ENCODE measurements at places on chromosomes 13 and 19. TPM values are rescaled to one million over a fixed set of nuclear protein-coding genes. Genes with fewer than 3 reads are reported as not detected.

BICRA gene
- total RNA-seq, result 3.8 TPM

PEX11G gene
- 5.2 TPM for total RNA-seq

ZNF865 gene
- 1.3 TPM for total RNA-seq

MUC16 gene
- total RNA-seq, result not detected

ZNF99 gene
- not detected for total RNA-seq

DNA sequence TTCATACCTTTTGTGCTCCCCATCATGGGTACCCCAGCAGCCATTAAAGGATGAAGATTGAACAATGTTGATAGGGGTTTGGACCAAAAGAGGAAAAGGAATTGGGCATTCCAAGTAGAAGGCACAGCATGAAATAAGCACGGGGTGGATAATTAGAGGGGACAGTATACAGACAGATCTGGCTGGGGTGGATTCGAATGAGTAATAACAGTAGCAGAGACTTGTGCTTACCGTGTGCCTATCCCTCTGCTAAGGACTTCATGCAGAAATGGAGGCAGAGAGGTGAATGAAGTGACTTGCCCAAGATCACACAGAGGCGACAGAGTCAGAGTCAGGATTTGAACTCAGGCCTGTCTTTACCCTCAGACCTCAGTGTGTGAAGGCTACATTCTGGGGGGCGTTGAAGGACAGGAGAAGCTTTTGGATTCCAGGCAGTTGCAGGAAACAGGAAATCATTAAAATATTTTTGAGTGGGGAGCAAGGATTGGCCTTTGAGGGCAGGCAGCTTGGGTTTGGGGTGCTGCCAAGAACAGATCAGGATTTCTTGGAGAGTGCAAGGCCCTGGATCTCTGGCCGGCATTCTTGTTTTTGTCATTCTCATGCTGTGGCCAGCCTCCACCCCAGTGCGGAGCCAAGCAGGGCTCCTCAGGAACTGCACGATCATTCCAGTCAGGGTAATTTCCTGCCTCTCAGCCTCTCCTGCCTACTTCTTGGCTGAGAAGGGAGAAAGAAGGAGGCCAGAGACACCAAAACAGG lies 18.7 kb downstream of the PAF1 start:
- peak; percentile 96 for DNase-seq
- 0 out of 2 replicates have a peak overlapping the region, but pooled peaks have one; percentile 8 for H3K4me3 ChIP-seq
- H3K4me1 ChIP-seq, result peaks cover 21% of the 10 kb centered on the region
- H3K27me3 ChIP-seq, result no peaks in the 10 kb centered on the region
- H3K36me3 ChIP-seq, result peaks cover 24% of the 10 kb centered on the region

GRCh38 chr19:16875584-16876555 lies 12.9 kb upstream of the F2RL3 start:
- no peak overlapping the region for H3K27ac ChIP-seq
- H3K4me1 ChIP-seq, result no peaks in the 10 kb centered on the region
- peaks cover 4% of the 10 kb centered on the region for H3K36me3 ChIP-seq
- no peaks in the 10 kb centered on the region for H3K27me3 ChIP-seq

GRCh38 chr13:89520468-89520867 lies 1827.0 kb upstream of the MIR17HG start:
- H3K36me3 ChIP-seq, result no peaks in the 10 kb centered on the region
- H3K27ac ChIP-seq, result no peak overlapping the region
- H3K4me1 ChIP-seq, result no peaks in the 10 kb centered on the region
- H3K4me3 ChIP-seq, result no peak overlapping the region
- no peaks in the 10 kb centered on the region for H3K27me3 ChIP-seq

DNA sequence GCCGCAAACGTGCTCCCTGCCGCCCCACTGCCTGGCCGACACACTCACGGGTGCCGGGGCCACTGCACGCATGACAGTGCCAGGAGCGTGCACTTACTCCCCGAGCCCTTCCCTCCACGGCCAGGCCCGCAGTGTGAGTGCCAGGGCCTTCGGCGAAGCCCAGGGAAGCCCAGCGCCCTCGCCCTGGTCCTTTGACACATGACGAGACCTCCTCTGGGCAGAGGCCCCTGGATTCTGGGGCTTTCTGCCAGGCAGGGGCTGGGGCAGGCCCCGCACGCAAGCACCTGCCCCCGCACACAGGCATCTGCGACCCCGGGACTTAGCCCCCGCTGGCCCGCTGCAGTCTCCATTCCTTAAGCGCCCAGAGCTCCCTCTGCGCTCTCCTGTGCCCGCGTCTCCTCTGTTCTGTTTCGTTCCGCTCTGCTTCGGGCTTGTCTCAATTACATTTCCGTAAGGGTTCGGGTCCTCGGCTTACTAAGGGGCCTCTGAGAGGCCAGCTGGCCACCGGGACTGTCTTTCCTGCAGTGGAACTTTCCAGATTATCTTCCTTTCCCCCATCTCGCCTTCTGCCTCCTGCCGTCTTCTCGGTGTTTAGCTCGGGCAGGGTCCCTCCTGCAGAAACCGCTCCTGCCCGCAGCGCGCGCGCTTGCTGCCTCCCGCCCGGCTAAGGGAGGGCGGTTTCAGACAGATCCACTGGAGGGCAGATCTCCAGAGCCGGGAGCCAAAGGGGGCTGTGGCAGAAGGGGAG lies 98.8 kb downstream of the ING1 start:
- H3K4me3 ChIP-seq, result peak overlapping the region; percentile 52
- H3K27ac ChIP-seq, result no peak overlapping the region
- H3K36me3 ChIP-seq, result no peaks in the 10 kb centered on the region
- peaks cover 31% of the 10 kb centered on the region for H3K27me3 ChIP-seq

- H3K27ac ChIP-seq, result no peak overlapping the region
- DNase-seq, result peak; percentile 10
- H3K4me1 ChIP-seq, result no peaks in the 10 kb centered on the region
- peaks cover 21% of the 10 kb centered on the region for H3K27me3 ChIP-seq
- no peaks in the 10 kb centered on the region for H3K36me3 ChIP-seq
Observed at GRCh38 chr13:36057041-36057440, 74.1 kb downstream of the DCLK1 start.

GRCh38 chr19:54035215-54036178 lies 28.2 kb downstream of the VSTM1 start:
- H3K36me3 ChIP-seq, result no peaks in the 10 kb centered on the region
- peaks cover 9% of the 10 kb centered on the region for H3K4me1 ChIP-seq
- peak overlapping the region; percentile 50 for H3K27ac ChIP-seq
- H3K4me3 ChIP-seq, result no peak overlapping the region
- no peaks in the 10 kb centered on the region for H3K27me3 ChIP-seq
- DNase-seq, result peak; percentile 94

- H3K27ac ChIP-seq, result no peak overlapping the region
- no peak overlapping the region for H3K4me3 ChIP-seq
- H3K27me3 ChIP-seq, result no peaks in the 10 kb centered on the region
Observed at GRCh38 chr19:54523403-54523802, 20.8 kb downstream of the LAIR2 start.

DNA sequence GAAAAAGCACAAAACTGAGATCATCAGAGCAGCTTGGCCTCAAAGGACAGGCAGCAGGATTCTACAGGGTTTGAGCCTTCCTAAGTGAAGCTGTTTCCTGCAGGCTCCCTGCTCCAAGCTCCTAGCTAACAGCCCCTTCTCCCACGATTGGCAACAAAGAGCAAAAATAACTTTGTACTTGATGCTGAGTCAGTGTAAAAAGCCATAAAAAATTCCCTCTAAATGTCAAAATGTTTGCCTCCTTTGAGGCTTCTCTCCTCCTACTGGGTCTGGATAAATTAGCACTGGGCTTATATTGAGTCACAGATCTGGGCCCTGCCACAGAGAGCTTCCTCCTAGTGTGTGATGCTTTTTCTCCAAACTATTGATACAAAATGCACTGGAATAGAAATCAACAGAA lies 153.3 kb downstream of the TNFRSF19 start:
- H3K27me3 ChIP-seq, result no peaks in the 10 kb centered on the region
- no peaks in the 10 kb centered on the region for H3K36me3 ChIP-seq
- peak overlapping the region; percentile 51 for H3K27ac ChIP-seq
- peak; percentile 75 for DNase-seq

GRCh38 chr13:95128045-95128643 lies 173.1 kb downstream of the ABCC4 start:
- no peak overlapping the region for H3K27ac ChIP-seq
- no peak for DNase-seq
- no peaks in the 10 kb centered on the region for H3K36me3 ChIP-seq
- H3K4me3 ChIP-seq, result no peak overlapping the region
- H3K27me3 ChIP-seq, result no peaks in the 10 kb centered on the region

DNA sequence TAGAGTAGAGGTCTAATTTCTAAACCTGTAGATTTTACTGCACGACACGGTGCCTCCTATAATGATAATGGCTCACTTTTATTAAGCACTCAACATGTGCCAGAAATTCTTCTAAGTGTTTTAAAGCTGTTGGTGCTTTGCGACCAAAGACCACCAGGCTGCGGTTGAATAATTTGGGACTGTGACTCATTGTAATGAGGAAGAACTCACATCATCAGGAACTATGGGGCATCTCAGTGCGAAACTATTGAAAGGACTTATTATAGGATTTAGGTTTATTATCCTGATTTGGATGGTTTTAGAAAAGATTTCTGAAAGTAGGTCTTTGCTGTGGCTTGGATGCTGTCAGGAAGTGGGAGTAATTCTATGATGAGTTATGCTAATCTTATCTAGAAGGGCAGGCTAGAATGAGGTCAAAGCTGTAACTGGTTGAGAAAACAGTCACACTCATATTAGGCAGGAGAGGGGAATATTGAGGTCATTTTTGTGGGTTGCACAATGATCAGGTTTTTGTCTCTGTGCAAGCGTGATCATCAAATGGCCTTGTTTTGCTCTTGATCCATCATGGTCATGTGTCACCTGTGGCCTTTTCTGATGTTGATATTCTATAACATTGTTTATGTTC lies 266.8 kb downstream of the PCDH20 start:
- H3K27me3 ChIP-seq, result no peaks in the 10 kb centered on the region
- no peaks in the 10 kb centered on the region for H3K4me1 ChIP-seq
- H3K27ac ChIP-seq, result no peak overlapping the region

- H3K4me1 ChIP-seq, result no peaks in the 10 kb centered on the region
- peak overlapping the region; percentile 94 for H3K4me3 ChIP-seq
- no peak for DNase-seq
- H3K27me3 ChIP-seq, result no peaks in the 10 kb centered on the region
- no peaks in the 10 kb centered on the region for H3K36me3 ChIP-seq
Observed at GRCh38 chr13:50125304-50125553, 110.0 kb downstream of the KCNRG start.

GRCh38 chr19:49937750-49938381 lies 8.6 kb upstream of the NUP62 start:
- no peaks in the 10 kb centered on the region for H3K36me3 ChIP-seq
- peak; percentile 81 for DNase-seq
- 0 out of 2 replicates have a peak, but pooled peaks cover 2% of the 10 kb centered on the region for H3K27me3 ChIP-seq
- peak overlapping the region; percentile 65 for H3K4me3 ChIP-seq
- H3K27ac ChIP-seq, result no peak overlapping the region

DNA sequence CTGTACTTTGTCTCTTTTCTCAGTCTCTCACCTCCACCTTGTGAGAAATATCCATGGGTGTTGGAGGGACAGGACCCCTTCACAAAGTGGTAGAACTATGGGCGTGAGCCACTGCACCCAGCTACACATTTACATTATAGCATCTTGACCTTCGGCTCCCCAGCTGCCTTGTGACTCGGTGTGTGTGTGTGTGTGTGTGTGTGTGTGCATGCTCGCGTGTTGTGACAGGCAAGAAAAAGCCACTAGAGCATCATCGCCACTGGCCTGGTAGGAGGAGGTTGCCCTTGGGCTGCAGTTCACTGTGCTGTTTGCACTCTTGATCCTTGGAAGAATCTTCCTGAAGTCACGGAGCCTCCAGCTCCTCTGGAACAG lies 13.7 kb upstream of the ZNF888 start:
- H3K27me3 ChIP-seq, result no peaks in the 10 kb centered on the region
- H3K27ac ChIP-seq, result no peak overlapping the region
- DNase-seq, result no peak
- H3K4me3 ChIP-seq, result no peak overlapping the region
- H3K4me1 ChIP-seq, result no peaks in the 10 kb centered on the region
- H3K36me3 ChIP-seq, result no peaks in the 10 kb centered on the region

- H3K4me1 ChIP-seq, result no peaks in the 10 kb centered on the region
- no peaks in the 10 kb centered on the region for H3K36me3 ChIP-seq
- no peak overlapping the region for H3K27ac ChIP-seq
- no peak overlapping the region for H3K4me3 ChIP-seq
Observed at GRCh38 chr19:47494729-47495128, 10.7 kb upstream of the KPTN start.

DNA sequence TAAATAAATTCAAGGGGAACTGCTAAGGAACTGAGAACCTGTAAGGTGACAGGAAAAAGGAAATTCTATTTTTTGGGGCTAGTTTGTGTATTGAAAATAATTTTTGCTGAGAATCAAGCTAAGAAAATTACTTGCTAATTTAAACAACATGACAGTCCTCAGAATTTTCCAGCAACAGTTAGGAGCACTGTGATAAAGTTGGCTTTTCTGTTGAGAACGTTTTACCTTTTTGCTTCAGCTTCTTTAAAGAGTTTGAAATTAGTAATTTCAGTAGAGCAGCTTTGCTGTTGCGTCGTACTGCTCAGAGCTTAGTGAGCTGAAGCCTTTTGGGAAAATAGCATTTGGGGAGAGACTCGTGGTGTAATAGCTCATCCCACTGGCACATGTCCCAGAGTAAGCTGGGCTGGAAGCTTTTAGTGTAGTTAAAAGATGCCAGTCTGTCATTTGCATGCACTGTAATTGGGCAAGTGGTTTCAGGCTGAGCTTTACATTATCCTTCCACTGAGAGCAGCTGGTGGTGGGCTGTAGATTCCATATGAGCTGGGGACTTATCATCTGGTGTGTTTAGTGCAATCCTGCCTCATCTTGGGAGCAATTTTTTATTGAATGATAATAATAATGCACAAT lies 69.8 kb downstream of the LRCH1 start:
- no peaks in the 10 kb centered on the region for H3K27me3 ChIP-seq
- H3K4me1 ChIP-seq, result peaks cover 10% of the 10 kb centered on the region
- peak overlapping the region; percentile 32 for H3K4me3 ChIP-seq
- peak; percentile 94 for DNase-seq
- no peaks in the 10 kb centered on the region for H3K36me3 ChIP-seq

DNA sequence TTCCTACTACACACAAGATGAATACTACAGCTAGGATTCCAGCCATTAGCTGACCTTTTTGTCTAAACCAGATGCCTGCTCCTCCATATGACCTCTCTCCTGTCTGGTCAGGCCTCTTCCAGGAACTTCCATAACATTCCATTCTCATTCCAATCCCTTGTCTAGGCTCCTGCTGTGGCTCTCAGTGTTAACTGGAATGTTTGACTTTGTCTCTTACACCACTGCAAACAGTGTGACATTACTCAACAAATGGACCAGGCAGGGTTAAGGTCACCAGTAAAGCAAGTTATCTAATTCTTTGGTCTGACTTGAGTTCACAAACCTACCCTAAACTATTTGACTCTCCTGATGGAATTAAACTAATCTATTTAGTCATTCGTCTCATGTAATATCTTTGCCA lies 2.1 kb upstream of the GPC6 start:
- H3K27me3 ChIP-seq, result no peaks in the 10 kb centered on the region
- no peak overlapping the region for H3K27ac ChIP-seq
- peak; percentile 6 for DNase-seq
- H3K4me3 ChIP-seq, result no peak overlapping the region
- no peaks in the 10 kb centered on the region for H3K36me3 ChIP-seq
- peaks cover 21% of the 10 kb centered on the region for H3K4me1 ChIP-seq

- peak; percentile 50 for DNase-seq
- no peaks in the 10 kb centered on the region for H3K4me1 ChIP-seq
- H3K27ac ChIP-seq, result no peak within 1 kb of the TSS
- no peaks in the 10 kb centered on the region for H3K27me3 ChIP-seq
- H3K4me3 ChIP-seq, result 0 out of 2 replicates have a peak within 1 kb of the TSS, but pooled peaks have one; percentile 15
- no peaks in the 10 kb centered on the region for H3K36me3 ChIP-seq
Observed at GRCh38 chr19:56671613-56671994, at the start of gene ZNF835. ZNF835 (minus strand) TSS chr19:56671757; CDS start chr19:56665198, 6,559 bp downstream.
